ENCODE measurements at places on chromosomes 6 and 20. TPM values are rescaled to one million over a fixed set of nuclear protein-coding genes. Genes with fewer than 3 reads are reported as not detected.

The KIF25 gene
- total RNA-seq, result 0.49 TPM

The ADGB gene
- not detected for total RNA-seq

The CD24 gene
- total RNA-seq, result 0.49 TPM

The MRPL14 gene
- 62.5 TPM for total RNA-seq

The COL11A2 gene
- 0.16 TPM for total RNA-seq

The SEC23B gene
- 66.2 TPM for total RNA-seq

The XKR7 gene
- total RNA-seq, result not detected

The FAM209B gene
- not detected for total RNA-seq

The GSTA1 gene
- total RNA-seq, result not detected

The OR12D3 gene
- total RNA-seq, result not detected

The ANKRD66 gene
- total RNA-seq, result not detected

The CYP24A1 gene
- not detected for total RNA-seq

The KHDC1 gene
- 0.19 TPM for total RNA-seq

The CD40 gene
- total RNA-seq, result 10.1 TPM

The HAO1 gene
- total RNA-seq, result not detected

The SCRT2 gene
- not detected for total RNA-seq

The GPR6 gene
- total RNA-seq, result not detected

The COL12A1 gene
- 71.2 TPM for total RNA-seq

The CCHCR1 gene
- 15.7 TPM for total RNA-seq

The MMP24OS gene
- total RNA-seq, result 10.2 TPM

The UBE3D gene
- 3.6 TPM for total RNA-seq

The TAGAP gene
- not detected for total RNA-seq

The RNF144B gene
- total RNA-seq, result 63.3 TPM

The BCL2L1 gene
- total RNA-seq, result 88.4 TPM

The PPP1R3G gene
- total RNA-seq, result 0.16 TPM

The SLC35A1 gene
- 30.1 TPM for total RNA-seq

The THEMIS gene
- total RNA-seq, result not detected

The UBD gene
- total RNA-seq, result 231 TPM

The CCND3 gene
- 48.1 TPM for total RNA-seq

The CPXM1 gene
- 0.38 TPM for total RNA-seq

The IYD gene
- total RNA-seq, result not detected

The DUSP15 gene
- 0.57 TPM for total RNA-seq

The DYNLT2 gene
- total RNA-seq, result 0.88 TPM

The ZNF831 gene
- total RNA-seq, result not detected

The MAK gene
- total RNA-seq, result not detected

The ASIP gene
- total RNA-seq, result not detected

The CTCFL gene
- not detected for total RNA-seq

The FLRT3 gene
- 0.50 TPM for total RNA-seq
